ENCODE measurements at places on chromosomes 5 and 9. TPM values are rescaled to one million over a fixed set of nuclear protein-coding genes. Genes with fewer than 3 reads are reported as not detected.

- DNase-seq, result no peak
Observed at GRCh38 chr5:178413988-178414387, 176.2 kb downstream of the COL23A1 start.

DNA sequence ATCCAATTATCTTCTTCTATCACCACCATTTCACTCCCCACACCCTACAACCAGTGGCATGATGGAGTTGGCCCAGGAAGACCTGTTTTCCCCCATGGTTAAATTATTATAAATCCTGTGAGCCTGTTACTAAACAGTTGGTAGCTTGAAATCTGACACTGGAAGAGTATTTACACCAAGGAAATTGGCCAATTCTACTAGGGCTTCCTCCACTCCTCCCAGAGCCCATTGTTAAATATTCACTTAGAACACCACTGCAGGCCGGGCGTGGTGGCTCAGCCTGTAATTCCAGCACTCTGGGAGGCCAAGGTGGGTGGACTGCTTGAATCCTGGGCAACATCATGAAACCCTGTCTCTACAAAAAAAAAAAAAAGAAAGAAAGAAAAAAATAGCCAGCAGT lies 32.4 kb upstream of the CKS2 start:
- no peak for DNase-seq

Gene PRR16
- not detected for total RNA-seq

Gene ANXA2R
- total RNA-seq, result 6.5 TPM
